CD14-positive monocyte (primary cell): ENCODE measurements at places on chromosomes 4 and X. TPM values are rescaled to one million over a fixed set of nuclear protein-coding genes. Genes with fewer than 3 reads are reported as not detected.

The PABPC4L gene
- not detected for polyA plus RNA-seq

The PALLD gene
- 11.8 TPM for polyA plus RNA-seq

The CXCR3 gene
- 0.14 TPM for polyA plus RNA-seq

DNA sequence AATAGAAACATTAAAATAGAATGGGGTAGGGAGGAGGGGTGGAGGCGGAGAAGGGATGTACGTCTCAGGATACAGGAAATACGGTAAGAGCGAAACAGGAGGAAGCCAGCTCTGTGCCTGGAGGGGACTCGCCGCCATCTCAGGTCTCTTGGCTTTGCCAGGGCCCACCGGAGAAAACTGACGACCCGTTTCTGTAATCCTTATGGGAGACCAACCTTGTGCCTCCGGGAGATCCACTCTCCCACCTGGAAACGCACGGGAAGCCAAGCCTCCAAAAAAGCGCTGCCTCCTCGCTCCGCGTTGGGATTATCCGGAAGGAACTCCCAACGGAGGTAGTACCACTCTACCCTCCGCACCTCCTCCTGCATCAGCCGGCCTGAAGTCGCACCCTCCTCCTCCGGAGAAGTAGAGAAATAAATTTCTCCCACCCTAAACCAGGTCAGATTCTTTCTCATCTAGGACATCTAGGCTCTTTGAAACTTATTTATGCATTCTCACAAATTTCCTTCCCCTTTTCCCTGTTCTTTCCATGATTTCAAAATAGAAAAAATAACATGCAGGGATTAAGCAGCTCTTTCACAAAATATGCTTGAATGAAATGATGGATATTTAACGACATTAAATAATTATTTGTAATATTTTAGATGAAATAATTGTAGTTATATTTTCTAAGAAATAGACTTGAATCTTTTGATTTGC is at the start of gene NBDY:
TSS of gene NBDY (plus strand) at position 92 of the 699 bp plus-strand sequence. CDS start at position 203, 111 bp downstream.
- H3K27me3 ChIP-seq, result no peaks in the 10 kb centered on the region
- peak within 1 kb of the TSS; percentile 71 for H3K27ac ChIP-seq
- DNase-seq, result no peak

DNA sequence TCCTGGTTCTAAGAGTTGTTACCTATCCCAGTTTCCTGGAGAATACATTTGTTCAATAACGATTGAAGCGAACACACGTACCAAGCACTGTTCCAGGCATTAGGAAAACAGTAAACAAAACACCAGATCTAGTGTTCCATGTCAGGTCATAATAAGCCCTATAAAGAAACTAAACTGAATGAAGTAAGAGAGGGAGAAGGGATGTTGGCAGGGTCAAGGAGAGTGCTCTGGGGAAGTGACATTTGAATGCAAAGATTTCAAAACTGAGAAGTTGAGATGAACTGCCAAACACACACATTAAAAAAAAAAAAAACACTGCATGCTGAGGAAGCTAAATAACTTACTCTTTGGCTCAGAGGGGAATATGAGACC is 14.4 kb upstream of the ENAM start:
- H3K36me3 ChIP-seq, result no peaks in the 10 kb centered on the region
- H3K4me1 ChIP-seq, result peaks cover 4% of the 10 kb centered on the region
- no peaks in the 10 kb centered on the region for H3K27me3 ChIP-seq
- no peak for DNase-seq

DNA sequence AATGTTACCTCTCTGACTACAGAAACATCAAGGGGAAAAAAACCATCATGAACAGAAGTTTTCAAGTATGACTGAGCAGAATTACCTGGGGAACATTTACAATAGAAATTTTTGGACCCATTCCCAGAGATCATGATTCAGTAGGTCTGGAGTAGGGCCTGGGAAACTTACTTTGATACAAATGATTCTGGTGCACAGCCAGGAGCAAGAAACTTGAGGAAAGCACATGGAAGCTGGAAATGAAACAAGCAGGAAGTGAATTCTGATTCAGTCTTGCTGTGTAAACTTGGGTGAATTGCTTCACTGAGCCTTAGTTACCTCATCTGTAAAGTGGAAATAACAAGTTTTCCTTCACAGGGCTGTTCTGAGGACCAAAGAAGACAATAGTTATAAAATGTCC is 192.5 kb upstream of the TAPT1 start:
- H3K36me3 ChIP-seq, result no peaks in the 10 kb centered on the region
- no peaks in the 10 kb centered on the region for H3K4me1 ChIP-seq
- no peak overlapping the region for H3K27ac ChIP-seq
- no peak for DNase-seq
- H3K4me3 ChIP-seq, result no peak overlapping the region

GRCh38 chr4:41369680-41370079 is 113.0 kb downstream of the UCHL1 start:
- H3K27me3 ChIP-seq, result peaks cover 3% of the 10 kb centered on the region
- no peak overlapping the region for H3K4me3 ChIP-seq
- no peaks in the 10 kb centered on the region for H3K36me3 ChIP-seq

- no peaks in the 10 kb centered on the region for H3K36me3 ChIP-seq
- H3K27me3 ChIP-seq, result no peaks in the 10 kb centered on the region
- DNase-seq, result no peak
- H3K27ac ChIP-seq, result no peak overlapping the region
- H3K4me1 ChIP-seq, result peaks cover 8% of the 10 kb centered on the region
These were observed 216.7 kb downstream of the HS6ST2 start for GRCh38 chrX:132741689-132742088.

GRCh38 chrX:79630033-79631009 is 263.2 kb upstream of the ITM2A start:
- no peaks in the 10 kb centered on the region for H3K36me3 ChIP-seq
- H3K4me1 ChIP-seq, result no peaks in the 10 kb centered on the region
- no peak overlapping the region for H3K27ac ChIP-seq
- DNase-seq, result no peak

The NIPAL1 gene
- 0.22 TPM for polyA plus RNA-seq

- H3K36me3 ChIP-seq, result no peaks in the 10 kb centered on the region
- no peaks in the 10 kb centered on the region for H3K4me1 ChIP-seq
- H3K4me3 ChIP-seq, result no peak overlapping the region
- no peak for DNase-seq
- H3K27me3 ChIP-seq, result no peaks in the 10 kb centered on the region
These were observed 43.3 kb upstream of the MAGEA8 start for GRCh38 chrX:149837639-149838038.
